ENCODE measurements at places on chromosomes 11 and 22.

DNA sequence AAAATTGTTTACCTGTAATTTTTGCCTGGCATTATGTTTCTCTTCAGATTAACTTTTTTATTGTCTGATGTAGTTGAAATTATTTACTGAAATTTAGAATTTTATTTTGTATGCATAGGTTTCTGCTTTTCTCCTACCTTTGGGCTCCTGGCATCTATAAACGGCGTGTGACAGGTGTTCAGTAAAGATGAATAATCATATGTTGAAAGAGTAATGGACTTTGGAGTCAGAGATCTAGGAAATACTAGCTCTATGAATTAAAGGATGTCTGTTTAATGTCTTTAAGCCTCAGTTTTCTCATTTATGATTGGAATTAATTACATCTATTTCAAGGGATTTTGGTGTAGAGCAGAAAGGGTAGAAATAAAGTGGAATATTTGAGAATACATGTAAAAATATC is 7.2 kb upstream of the ANGPTL5 start:
- no peak for DNase-seq

DNA sequence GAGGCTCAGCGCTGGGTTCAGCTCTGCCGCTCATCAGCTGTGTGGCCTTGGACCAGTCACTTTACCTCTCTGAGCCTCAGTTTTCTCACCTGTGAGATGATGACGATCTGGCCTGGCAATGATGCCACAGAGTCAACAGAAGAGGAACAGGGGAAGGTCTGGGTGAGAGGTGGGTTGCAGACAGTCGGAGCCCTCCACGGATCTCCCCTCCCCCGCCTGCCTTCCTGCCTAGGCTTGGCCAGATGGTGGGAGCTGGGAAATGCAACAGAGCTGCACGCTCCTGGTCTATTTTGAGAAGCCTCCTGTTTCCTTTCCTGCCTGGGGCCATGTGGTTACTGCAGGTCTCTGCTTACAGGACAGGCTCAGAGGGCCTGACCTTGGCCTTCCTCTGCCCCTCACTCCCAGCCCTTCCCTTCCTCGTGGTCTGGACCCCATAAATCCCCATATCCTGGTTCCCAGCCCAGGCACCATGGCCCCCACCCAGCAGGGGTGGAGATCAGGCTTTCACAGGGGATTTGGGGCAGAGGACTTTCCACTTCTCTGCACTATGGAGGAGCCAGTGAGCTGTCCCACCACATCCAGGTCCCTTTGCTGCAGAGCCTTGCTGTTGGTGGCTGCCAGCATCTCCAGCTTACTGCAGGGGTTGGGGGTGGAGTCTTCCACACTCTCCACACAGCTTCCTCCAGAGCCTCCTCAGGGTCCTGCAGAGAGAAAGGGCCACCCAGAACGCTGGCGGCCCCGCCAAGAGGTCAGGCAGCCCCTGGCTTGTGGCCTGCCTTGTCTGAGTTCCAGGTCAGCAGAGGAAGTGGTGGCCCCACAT is 46.9 kb downstream of the C11orf96 start:
- no peak for DNase-seq

- no peak for DNase-seq
Measured at GRCh38 chr11:16737818-16738192, 642 bp upstream of the C11orf58 start.

- peak; percentile 44 for DNase-seq
Measured at GRCh38 chr22:50201191-50202129, 649 bp downstream of the SELENOO start.

DNA sequence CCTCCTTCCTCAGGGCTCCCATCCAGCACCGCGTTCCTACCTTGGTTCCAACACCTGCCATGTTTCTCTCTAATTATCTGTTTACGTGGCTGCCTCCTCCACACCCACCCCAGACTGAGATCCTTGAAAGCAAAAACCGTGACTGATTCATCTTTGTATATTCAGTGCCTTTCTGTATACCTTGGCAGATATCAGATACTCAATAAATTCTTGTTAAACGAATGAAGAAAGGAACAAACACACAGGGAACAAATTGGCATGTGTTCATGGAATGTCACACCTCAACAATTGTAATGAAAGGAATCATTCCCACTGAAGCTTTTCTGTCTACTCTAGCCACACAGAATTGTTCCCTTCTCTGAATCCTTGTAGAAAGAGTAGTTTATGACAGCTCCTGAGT is 20.4 kb upstream of the LRRC55 start:
- no peak for DNase-seq

GRCh38 chr11:121557348-121557747 is 104.6 kb upstream of the SORL1-AS1 start:
- no peak for DNase-seq

- DNase-seq: no peak
Measured at GRCh38 chr11:555227-555779, 5.2 kb downstream of the LMNTD2 start.

- DNase-seq: no peak
Measured at GRCh38 chr11:26842478-26843282, 120.8 kb upstream of the SLC5A12 start.

DNA sequence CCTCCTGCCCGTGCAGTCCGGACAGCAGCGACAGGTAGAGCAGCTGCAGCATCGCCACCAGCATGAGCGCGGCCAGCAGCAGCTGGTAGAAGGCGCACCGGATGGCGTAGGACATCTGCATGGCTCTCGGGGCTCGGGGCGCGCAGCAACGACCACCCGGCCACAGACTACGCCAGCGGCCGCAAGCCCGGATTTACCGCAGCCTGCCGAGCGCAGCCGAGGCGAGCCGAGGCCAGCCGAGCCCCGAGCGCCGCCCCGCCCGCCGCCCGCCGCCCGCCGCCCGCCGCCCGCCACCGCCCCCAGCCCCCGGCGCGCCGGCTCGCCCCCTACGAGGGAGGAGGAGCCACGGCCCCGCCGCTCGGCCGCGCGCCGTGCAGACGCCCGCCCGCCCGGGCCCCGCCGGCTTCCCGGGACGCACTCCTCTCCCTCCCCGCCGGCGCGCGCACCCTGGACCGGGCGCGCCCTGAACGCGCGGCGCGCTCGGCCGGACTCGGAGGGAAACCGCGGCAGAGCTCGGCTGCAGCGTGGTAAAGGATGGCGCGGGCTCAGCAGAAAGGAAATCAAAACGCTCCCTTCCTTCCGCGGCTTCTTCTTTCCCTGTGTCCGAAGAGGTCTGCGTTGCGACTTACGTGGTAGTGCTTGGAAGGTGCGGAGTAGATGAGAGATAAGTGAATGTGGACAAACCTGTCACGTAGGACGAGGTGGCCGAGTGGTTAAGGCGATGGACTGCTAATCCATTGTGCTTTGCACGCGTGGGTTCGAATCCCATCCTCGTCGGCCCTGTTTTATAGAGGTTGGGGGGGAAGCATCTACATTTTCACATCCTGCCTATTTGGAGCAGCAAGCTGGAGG is at the start of gene B4GAT1:
Gene B4GAT1 (minus strand): TSS at position 205 of the 852 bp plus-strand sequence. CDS start 84 bp downstream, at position 121.
- DNase-seq: peak; percentile 38

DNA sequence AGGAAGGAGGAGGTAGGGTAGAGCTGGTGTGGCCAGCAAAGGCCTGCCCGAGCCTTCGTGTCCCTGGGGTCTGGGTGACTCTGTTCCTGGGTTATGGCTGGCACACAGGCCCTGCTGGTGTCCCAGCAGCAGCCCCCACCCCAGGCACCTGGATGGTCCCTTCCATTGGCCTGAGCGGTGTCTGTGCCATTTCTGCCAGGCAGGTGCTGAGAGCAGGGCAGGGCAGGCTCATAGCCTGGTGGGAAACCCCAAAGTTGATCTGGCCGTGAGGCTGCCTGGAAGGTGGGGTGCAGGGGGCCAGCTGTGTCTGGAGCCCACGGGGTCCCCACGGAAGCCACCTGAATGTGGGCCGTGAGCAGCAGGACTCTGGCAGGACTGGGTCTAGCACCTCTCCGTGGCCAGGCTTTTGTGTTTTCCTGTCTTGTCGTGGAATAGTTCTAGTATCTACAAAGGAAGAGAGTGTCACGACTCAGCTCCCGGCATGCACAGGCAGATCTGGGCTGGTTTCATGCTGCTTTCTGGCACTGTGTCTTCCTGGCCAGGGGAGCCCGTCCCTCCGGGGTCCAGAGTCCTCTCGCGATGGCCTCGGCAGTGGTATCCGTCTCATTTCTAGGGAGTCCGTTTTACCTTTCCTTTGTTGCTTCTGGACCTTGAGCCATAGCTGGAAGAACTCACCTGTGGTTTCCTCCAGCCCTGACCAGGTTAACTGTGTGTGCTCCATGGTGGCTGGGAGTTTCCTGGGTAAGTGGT is 83.7 kb downstream of the KCNQ1 start:
- DNase-seq: no peak

- no peak for DNase-seq
Measured at GRCh38 chr11:79122759-79123158, 318.1 kb downstream of the TENM4 start.

GRCh38 chr11:26849036-26849435 is 127.2 kb upstream of the SLC5A12 start:
- no peak for DNase-seq

DNA sequence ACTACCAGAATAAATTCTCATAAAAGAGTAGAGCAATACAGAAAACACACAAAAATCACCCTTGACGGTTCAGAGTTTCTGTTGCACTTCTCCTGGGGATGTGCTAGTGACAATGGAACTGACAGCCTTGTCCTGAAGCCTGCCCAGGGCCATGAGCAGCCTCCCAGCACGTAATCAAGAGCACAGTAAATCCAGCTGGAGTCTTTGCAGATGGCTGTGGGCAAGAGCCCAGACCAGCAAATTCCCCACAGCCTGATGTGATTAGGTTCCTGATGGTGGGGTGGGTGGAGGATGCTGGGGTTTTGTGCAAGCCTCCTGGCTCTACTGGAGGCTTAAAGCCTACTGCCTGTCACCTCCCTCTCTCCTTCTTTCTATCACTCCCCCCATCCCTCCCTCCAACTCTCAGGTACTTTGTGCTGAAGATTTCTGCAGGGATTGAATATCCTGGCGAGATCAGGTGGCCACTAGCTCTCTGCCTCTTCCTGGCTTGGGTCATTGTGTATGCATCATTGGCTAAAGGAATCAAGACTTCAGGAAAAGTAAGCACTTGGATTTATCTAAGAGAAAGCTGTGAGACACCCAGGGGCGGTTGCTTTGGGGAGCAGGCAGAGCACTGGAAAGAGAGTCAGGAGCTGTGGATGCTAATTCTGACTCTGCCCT is 18.1 kb downstream of the SLC6A5 start:
- no peak for DNase-seq

GRCh38 chr11:58134151-58134550 is 8.8 kb upstream of the OR9I1 start:
- DNase-seq: no peak

GRCh38 chr22:32334660-32335365 is 22.9 kb upstream of the RFPL3 start:
- DNase-seq: no peak

DNA sequence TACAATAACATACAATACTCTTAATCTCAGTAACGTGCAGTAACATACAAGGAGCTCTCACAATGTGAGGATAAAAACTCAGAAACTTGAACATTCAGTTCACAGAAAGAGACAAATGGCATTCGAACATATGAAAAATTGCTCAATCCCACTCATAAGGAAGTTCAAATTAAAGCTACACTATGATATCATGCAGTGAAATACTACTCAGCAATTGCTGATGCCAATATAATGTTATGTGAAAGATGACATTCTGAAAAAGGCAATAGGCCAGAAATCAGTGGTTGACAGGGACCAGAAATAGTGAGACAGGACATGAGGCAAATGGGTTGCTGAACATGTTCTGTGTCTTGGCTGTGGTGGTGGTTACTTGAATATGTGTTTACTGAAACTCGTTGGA is 33.7 kb upstream of the PITPNB start:
- no peak for DNase-seq

DNA sequence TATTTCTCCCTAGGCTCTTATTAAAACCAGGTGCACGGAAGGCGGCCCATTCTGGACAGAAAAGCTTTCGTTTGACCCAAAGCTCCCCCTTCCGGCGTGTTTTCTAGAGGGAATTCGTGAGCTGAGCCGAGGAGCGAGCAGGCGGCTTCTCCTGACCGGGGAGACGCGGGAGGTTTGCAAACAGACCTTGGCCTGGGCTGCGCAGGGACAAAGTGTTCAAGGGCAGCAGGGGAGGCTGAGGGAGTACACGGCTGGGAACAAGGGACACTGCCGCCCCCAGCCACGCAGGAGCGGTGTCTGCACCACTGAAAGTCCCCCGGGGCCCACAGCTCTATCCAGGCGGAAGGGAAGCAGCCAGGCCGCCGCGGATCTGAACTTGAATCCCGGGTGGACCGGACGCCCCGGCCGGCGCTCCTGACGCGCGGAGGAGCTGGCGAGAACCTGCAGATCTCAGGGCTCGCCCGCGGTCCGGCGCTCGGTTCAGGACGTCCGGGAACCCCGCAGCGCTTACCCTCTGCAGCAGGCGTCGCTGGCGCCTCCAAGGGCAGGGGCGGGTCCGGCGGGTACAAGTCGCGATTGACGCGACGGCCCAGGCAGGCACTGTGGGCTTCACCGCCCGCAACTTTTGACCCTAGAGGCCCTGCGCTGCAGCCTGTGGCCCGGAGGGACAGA is 101.9 kb downstream of the WT1 start:
- DNase-seq: peak; percentile 11

GRCh38 chr11:128898580-128899344 is 7.6 kb downstream of the KCNJ5 start:
- DNase-seq: no peak

GRCh38 chr11:33263549-33263948 is 6.4 kb downstream of the HIPK3 start:
- DNase-seq: no peak

- no peak for DNase-seq
Measured at GRCh38 chr11:16204261-16204660, 152.1 kb downstream of the SOX6 start.

DNA sequence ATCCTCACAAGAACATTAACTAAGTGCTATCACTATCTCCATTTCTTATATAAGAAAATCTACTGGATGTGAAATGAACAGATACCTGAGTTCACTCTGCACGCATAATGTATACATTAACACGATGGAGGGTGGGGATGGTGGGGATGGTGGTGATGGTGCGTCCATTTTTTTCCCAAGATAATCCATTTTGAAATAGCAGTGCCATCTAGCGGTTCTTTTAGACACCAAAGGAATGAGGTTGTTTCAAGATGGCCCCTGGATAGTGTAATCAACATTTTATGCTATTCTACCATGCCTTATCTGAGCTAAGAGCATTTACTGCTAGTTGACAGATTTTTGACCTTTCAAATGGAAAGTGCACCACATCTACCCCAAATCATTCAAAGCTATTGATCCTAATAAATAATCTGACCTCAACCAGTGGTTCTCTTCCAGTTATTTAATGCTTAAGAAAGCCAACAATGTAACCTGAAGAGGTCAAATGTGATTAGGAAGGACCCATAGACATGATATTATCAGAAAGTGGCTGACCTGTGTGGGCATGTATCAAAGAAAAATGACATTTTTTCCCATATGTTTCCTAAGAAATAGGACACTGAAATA is 714.7 kb upstream of the TENM4 start:
- DNase-seq: no peak

GRCh38 chr11:62171261-62171723 is 18.7 kb upstream of the SCGB1D1 start:
- peak; percentile 52 for DNase-seq

- DNase-seq: peak; percentile 57
Measured at GRCh38 chr11:86067009-86067850, 1.7 kb downstream of the PICALM start.

- DNase-seq: no peak
Measured at GRCh38 chr22:27982630-27983180, 63.6 kb upstream of the PITPNB start.

GRCh38 chr11:111428113-111428876 is 49.2 kb upstream of the POU2AF1 start:
- DNase-seq: no peak

Measured in hematopoietic multipotent progenitor cell treated with erythropoietin and hydrocortisone succinate and interleukin-3 and kit ligand, for 15 days (in vitro differentiated cells).